Stimulated activated CD4-positive, alpha-beta T cell treated with anti-CD3 and anti-CD28 coated beads, Interleukin-1b, Interleukin-23, amount 100 ng/mL, for 1 hour (primary cell): ENCODE measurements at places on chromosomes 4 and X.

DNA sequence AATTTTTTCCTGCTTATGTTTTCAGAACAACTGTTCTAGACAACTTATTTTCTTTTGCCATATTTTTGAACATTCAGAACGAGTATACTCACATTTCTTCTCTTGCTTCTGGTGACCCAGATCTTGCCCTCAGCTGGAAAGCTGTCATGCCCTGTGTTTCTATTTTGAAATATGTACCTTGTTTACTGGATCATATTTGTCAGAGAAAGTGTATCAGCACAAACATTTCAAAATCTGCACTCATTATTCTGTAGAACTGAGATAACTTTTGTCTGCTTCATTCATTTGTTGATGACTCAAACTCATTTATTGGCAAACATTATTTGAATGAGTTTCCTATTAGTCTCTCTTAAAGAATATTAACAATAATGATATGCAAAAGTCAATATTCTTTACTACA, 46.2 kb upstream of the FAM9A start:
- DNase-seq: no peak

- DNase-seq: no peak
Observed at GRCh38 chr4:31647786-31648185, 927.6 kb downstream of the PCDH7 start.

DNA sequence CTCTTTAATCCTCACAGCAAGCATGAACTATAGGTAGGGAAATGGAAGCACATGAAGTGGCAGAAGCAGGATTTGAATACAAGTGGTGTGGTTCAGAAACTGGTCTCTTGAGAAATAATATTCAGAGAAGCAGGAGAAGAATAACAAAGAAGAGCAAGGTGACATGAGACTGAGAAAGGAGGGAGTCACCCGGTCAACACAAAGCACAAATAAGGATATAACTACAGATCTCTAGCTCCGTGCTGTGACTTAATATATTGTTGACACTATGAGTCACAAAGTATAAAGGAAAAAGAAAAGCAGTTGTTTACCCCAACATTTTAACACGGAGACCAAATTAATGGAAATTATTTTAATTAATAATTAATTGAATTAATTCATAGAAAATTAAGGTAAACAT, 204.5 kb downstream of the CPE start:
- DNase-seq: no peak

GRCh38 chrX:74133156-74133796, 170.7 kb upstream of the ZCCHC13 start:
- no peak for DNase-seq

GRCh38 chr4:120544838-120545237, 377.7 kb downstream of the PRDM5 start:
- no peak for DNase-seq

DNA sequence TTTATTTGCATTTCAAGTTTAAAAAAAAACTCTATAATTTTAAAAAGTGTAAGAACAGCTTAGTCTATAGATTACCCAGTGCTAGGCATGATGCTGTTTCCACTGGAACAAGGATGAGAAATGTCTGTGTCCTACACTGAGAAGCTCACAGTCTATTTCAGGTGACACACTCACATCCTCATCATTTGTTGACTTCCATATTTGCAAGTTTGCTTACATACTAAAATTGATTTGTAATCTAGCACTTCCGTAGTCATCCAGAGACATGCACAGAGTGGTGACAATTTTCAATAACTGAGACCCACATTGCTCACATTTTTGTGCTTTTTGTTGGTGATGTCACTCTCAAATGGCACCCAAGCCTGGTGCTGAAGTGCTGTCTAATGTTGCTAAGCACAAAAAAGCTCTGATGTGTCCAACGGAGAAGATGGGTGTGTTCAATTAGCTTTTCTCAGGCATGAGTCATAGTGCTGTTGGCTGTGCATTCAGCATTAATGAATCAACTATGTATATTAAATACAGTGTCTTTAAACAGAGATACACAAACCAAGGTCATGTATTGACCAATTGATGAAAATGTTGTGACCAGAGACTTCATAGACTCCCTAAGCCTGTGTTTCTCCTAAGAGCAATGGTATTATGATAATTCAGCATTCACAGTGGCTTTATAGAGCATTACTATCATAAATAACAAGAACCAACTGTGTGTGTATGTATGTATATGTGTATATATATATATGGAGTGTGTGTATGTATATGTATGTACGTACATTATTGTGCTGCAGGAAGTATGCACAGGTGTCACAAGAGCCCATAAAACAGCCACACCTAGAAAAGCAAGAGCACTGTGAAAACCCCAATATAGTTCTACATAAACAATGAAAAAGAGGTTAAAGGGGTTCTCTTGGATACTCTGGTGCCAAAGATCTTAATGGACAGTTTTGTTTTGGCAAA, 31.2 kb upstream of the VCX3B start:
- no peak for DNase-seq

GRCh38 chr4:111930659-111931058, 214.6 kb upstream of the FAM241A start:
- no peak for DNase-seq

GRCh38 chr4:78057135-78057599, at the start of gene FRAS1:
Gene FRAS1, plus strand, starts transcription at chr4:78057323. Its CDS starts 687 bp downstream, at chr4:78058010.
- DNase-seq: no peak

- DNase-seq: no peak
Observed at GRCh38 chr4:16750882-16751642, 147.4 kb downstream of the LDB2 start.

DNA sequence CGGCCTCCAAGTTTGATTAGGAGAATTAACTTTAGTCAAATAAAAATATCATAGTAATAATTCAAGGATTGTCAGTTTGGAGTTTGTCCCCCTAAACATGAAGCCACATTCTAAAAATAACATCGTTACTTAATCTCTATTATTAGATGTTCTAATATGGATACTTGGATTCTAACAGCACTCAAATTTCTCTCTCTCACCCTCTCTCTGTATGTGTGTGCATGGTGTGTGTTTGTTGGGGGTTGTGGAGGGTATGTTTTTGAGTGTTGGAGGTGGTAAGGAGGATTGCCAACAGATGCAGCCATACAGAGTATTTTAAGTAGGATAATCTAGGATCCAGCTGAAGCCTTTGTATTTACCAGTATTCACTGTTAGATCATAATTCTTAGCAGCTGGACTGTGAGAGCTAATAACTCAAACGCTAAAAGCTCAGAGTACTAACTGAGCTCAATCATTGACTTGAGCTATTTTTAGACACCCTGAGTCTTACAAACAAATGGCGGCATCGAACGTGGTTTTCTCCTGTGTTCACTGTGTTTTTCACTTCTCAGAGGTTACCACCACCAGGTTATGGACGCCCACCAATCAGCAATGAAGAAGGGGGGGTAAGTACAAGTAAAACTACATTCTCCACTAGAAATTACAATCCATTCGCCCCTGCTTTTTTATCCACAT, 8.8 kb downstream of the ENAM start:
- no peak for DNase-seq

DNA sequence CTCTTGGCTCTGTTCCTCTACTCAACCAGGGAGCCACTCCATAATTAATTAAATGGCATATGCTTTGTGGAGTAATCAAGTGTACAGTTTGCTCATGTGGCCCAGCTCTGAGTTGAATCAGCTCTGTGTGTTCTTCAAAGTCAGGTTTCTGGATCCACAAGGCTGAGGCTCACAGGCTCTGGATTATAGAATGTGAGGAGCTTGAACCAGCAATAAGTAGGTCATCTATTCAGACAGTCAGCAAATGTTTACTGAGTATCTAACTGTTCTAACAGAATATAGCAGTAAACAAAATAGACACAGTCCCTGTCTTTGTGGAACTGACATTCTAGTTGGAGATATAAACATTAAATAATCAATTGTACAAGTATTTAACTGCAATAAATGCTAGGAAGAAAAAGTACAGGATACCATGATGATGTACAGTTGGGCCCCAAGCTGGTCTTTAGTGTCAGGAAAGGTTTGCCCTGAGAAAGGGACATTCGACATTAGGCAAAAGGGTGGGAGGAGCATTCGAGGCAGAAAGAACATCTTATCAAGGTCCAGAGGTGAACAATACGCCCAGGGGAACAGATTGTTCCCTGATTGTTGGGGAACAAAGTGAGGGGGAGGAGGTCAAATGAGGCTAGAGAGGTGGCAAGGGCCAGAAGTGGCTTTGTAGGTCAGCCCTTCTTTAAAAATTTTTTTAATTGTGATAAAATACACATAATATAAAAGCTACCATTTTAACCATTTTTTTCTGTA, 20.5 kb upstream of the TSR2 start:
- no peak for DNase-seq

DNA sequence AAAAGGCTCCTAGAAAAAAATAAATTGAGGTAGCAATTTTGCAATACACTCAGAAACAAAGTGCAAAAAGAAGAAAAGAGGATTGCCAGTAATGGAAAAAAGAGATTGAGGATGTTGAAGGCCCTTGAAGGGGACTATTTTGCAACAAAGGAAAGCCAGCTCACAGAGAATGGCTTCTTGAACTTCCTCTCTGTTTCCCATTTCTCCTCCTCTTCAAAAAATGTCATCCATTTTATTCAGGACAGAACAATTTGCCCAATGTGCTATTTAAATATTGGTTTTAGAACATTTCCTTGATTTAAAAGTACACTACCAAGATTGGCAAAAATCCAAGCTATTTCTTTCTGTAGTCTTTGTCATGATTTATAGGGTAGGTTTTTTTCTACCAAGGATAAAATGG, 60.2 kb downstream of the GASK1B start:
- no peak for DNase-seq
